ENCODE measurements at places on chromosomes 2 and 18.

DNA sequence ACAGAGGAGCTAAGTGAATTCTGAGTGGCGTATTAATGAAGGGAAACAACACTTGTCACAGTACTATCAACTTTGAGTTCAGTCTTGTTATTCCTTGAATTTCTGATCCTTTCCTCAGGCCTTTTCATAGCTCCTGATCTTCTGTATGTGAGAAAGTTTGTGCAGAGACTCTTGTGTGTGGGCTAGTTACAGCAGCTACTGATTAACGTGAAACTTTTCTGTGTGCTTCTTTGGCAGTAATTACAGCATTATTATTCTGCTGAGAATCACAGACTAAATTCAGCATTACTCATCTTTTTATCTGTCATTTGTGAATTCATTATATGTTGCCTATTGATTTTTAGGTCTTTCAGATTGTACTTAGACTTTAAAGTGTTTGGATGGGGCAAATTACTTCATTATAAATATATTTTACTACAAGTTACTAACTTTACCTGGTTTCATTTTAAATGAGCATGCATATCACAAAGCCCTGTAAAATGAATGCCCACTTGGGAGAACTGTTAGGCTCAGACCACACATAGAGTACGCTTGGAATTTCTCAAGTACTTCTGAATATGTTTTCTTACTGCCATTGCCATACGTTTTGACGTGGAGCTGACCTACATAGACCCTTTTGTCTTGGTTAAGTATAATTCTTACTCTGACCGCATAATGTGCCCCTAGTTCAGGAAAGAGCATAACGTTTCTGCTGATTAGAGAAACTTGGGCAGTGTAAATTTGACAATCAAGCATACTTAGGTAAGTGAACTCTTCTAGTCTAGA is 36.2 kb downstream of the CREB1 start:
- peaks cover 31% of the 10 kb centered on the region for H3K36me3 ChIP-seq
- no peak overlapping the region for H3K4me3 ChIP-seq
- no peak for DNase-seq
- H3K4me1 ChIP-seq, result peaks cover 16% of the 10 kb centered on the region
- H3K27me3 ChIP-seq, result no peaks in the 10 kb centered on the region

GRCh38 chr18:54606835-54607212 is 15.8 kb downstream of the DYNAP start:
- no peak overlapping the region for H3K27ac ChIP-seq
- H3K4me3 ChIP-seq, result no peak overlapping the region
- DNase-seq, result no peak

DNA sequence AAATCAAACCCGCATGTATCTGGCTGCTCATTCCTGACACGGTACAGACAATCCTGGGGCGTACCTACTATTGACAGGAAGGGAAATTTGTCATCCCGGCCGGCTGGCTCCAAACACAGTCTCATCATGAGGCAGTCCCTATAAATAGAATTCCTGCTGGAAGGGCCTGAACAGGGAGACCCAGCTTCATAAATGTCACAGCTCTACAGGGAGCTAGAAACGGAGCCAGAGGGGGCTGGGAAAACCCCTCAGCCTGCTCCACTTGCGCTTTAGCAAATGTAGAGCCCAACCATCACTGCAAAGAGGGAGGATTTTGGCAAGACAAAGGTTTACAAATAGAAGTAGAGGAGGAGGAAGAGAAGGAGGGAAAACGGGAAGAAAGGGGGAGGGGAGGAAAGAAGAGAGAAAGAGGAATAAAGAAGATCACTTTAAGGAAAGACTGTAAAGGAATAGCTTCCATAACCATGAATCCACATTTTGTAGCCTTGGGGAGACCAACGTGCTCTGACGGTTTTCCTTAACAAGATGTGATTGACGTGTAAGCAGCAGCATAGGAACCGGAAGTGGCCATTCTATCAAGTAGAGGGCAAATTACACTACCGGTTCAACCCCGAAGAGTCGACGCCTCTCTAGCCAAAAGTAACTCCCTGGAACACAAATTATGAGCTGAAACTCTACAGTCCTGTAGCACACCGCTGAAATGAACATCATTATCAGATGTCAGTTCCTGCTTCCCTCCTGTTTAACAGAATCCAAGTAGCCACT is 56.8 kb upstream of the TTN start:
- H3K4me3 ChIP-seq, result no peak overlapping the region
- no peak overlapping the region for H3K27ac ChIP-seq
- no peak for DNase-seq
- no peaks in the 10 kb centered on the region for H3K27me3 ChIP-seq
- H3K4me1 ChIP-seq, result peaks cover 7% of the 10 kb centered on the region
- H3K36me3 ChIP-seq, result peaks cover 9% of the 10 kb centered on the region

- no peak overlapping the region for H3K4me3 ChIP-seq
- peaks cover 13% of the 10 kb centered on the region for H3K4me1 ChIP-seq
- H3K27ac ChIP-seq, result no peak overlapping the region
- no peak for DNase-seq
- no peaks in the 10 kb centered on the region for H3K27me3 ChIP-seq
- peaks cover 33% of the 10 kb centered on the region for H3K36me3 ChIP-seq
These were observed 35.2 kb downstream of the WDPCP start for GRCh38 chr2:63553049-63553448.

- no peaks in the 10 kb centered on the region for H3K36me3 ChIP-seq
- no peak overlapping the region for H3K27ac ChIP-seq
- DNase-seq, result no peak
- no peak overlapping the region for H3K4me3 ChIP-seq
- peaks cover 5% of the 10 kb centered on the region for H3K4me1 ChIP-seq
These were observed 27.8 kb upstream of the RHOB start for GRCh38 chr2:20419007-20419576.

GRCh38 chr2:109216332-109216731 is 87.3 kb downstream of the SH3RF3 start:
- H3K36me3 ChIP-seq, result peaks cover 6% of the 10 kb centered on the region
- H3K27me3 ChIP-seq, result peaks cover 30% of the 10 kb centered on the region
- no peak for DNase-seq
- H3K4me3 ChIP-seq, result no peak overlapping the region
- no peak overlapping the region for H3K27ac ChIP-seq

- no peaks in the 10 kb centered on the region for H3K27me3 ChIP-seq
- no peak overlapping the region for H3K4me3 ChIP-seq
- H3K36me3 ChIP-seq, result no peaks in the 10 kb centered on the region
- H3K27ac ChIP-seq, result no peak overlapping the region
These were observed 44.3 kb upstream of the FIGN start for GRCh38 chr2:163779970-163780597.

Measured in stimulated activated naive B cell treated with anti-CD40 and anti-IgM and Interleukin-4, amounts not matched to agents 10 μg/mL and 1 μg/mL and 100 μg/mL, for 72 hours (primary cell).